ENCODE measurements at places on chromosomes 12 and 14. TPM values are rescaled to one million over a fixed set of nuclear protein-coding genes. Genes with fewer than 3 reads are reported as not detected.

The FOXN4 gene
- 0.25 TPM for total RNA-seq

The KCNA1 gene
- total RNA-seq, result 2.7 TPM

The MYO1H gene
- 0.25 TPM for total RNA-seq

The CHMP4A gene
- total RNA-seq, result 35.4 TPM

The GALNT16 gene
- 8.1 TPM for total RNA-seq

The KRT74 gene
- not detected for total RNA-seq

The FOXA1 gene
- total RNA-seq, result not detected

The MYH6 gene
- not detected for total RNA-seq

The OASL gene
- total RNA-seq, result under 0.01 TPM

The GPD1 gene
- 15.2 TPM for total RNA-seq

The KRT77 gene
- total RNA-seq, result under 0.01 TPM

The ERBB3 gene
- total RNA-seq, result 6.4 TPM

The TSPAN9 gene
- 16.2 TPM for total RNA-seq

The SOAT2 gene
- total RNA-seq, result not detected

The EPYC gene
- total RNA-seq, result not detected

The KLRD1 gene
- total RNA-seq, result 0.25 TPM

The C12orf42 gene
- total RNA-seq, result 0.74 TPM

The SLC6A15 gene
- 56.8 TPM for total RNA-seq

The RERG gene
- 2.2 TPM for total RNA-seq

The EAPP gene
- 44.5 TPM for total RNA-seq

The TMEM30B gene
- 0.49 TPM for total RNA-seq

The TAS2R42 gene
- not detected for total RNA-seq

The ABCD2 gene
- total RNA-seq, result 13.3 TPM

The RASSF9 gene
- 1.2 TPM for total RNA-seq

The PKP2 gene
- total RNA-seq, result 6.4 TPM

The PMEL gene
- total RNA-seq, result 0.49 TPM

Measured in temporal lobe (tissue), 4 donors.